Hematopoietic multipotent progenitor cell treated with erythropoietin and hydrocortisone succinate and interleukin-3 and kit ligand, for 4 days (in vitro differentiated cells): ENCODE measurements at places on chromosomes 5 and 9.

DNA sequence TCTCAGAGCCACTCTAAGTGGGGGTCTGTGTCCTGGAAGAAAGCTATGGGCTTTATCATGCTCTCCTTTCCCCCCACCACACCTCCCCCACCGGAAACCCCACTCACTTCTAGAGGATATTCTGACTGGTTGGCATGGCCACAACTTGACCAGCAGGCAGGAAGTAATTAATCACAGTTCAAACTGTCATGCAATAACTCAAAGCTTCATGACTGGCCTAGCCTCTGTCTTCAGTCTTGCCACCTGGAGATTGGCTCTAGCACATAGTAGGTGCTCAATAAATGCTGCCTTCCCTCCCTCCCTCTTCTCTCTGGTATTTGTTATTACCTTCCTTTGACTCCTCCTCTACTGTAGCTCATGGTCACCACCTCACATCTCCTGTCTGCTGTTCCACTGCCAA, 124.7 kb downstream of the GABBR2 start:
- peak; percentile 30 for DNase-seq

DNA sequence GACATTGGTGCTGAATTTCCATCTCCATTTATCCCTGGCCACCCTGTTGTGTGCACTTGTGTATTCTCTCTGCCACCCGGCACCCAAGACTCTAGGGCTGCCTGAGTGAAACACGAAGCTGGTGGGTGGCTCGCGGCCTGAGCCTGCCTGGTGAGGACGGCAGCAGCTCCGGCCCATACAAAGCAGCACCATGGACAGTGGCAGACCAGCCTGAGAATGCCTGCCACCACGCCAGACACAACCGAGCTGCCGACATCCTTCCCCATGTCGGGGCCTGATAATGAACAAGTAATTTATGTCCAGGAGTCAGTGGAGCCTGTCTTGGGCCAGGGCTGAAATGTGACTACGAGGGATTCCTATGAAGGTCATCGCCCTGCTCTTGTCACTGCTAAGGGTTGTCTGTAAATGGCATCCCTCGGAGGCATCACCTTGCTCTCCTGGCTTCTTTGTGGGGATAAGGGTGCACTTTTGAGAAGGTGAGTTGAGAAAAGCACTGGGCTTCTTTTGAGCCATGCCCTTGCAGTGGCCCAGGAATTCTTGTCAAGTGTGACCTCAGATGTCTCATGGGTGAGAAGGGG, 175.7 kb downstream of the MELK start:
- peak; percentile 77 for DNase-seq

- no peak for DNase-seq
These were observed 72.3 kb downstream of the LMNB1 start for GRCh38 chr5:126849101-126849678.

- DNase-seq = no peak
These were observed 78.1 kb downstream of the CEMIP2 start for GRCh38 chr9:71690063-71690688.

GRCh38 chr5:82885627-82886389, 191.4 kb downstream of the TMEM167A start:
- peak; percentile 11 for DNase-seq

- peak; percentile 82 for DNase-seq
These were observed 1.5 kb downstream of the FAM78A start for GRCh38 chr9:131274674-131275331.

DNA sequence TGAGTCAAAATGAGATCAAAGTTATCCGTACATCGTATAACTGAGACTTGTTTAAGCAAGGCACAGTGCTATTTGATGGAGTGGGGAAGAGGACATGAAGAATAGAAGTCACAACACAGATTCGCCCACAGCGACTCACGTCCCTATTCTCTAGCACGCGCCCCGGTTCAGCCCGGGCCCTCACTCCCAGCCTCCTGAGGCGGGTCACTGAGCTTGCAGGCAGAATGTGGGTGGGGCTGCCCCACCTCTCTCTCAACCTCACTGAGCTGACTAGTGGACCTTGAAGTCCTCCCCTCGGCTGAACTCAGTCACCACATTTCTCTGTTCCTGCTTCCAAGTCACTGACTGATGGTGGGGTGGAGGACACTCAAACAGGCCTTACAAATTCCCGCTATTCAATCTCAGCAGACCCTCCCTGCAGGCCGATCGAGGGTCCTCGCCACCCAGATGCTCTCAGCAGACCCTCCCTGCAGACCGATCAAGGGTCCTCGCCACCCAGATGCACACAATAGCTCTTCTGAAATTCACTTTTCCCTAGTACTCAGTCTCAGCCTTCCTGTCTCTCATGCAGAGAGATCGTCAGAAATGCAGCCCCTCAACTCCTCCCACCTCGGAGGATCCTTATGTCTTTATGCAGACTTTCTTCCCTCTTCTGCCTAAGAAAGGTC, 12.9 kb downstream of the GLDC start:
- no peak for DNase-seq

- DNase-seq = no peak
These were observed 12.8 kb downstream of the UGCG start for GRCh38 chr9:111909444-111909843.

GRCh38 chr9:69317081-69317480, 7.9 kb upstream of the ENTREP1 start:
- DNase-seq = no peak

DNA sequence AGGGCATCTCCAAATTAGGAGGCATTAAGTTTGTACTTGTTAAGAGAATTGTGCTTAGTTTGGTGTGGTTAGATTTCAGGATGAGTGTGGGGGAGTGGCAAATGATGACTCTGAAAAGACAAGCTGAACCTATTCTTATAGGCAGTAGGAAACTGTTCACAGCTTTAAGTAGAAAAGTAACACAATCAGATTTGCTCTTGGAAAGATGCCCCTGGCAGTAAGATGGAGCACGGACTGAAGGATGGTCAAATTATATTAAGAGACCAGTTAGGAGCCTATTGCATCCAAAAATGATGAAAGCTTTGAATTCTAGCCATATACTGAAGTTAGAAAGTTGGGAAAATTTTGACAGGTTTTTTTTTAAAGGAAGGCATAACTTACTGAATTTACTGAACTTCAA, 254.2 kb upstream of the MEF2C start:
- DNase-seq = no peak

GRCh38 chr9:104921067-104921741, 6.8 kb downstream of the ABCA1 start:
- DNase-seq = no peak

- peak; percentile 81 for DNase-seq
These were observed 2.2 kb downstream of the TMEM141 start for GRCh38 chr9:136793086-136793946.

GRCh38 chr9:96858018-96858573, 3.8 kb upstream of the ZNF782 start:
- DNase-seq = peak; percentile 50

DNA sequence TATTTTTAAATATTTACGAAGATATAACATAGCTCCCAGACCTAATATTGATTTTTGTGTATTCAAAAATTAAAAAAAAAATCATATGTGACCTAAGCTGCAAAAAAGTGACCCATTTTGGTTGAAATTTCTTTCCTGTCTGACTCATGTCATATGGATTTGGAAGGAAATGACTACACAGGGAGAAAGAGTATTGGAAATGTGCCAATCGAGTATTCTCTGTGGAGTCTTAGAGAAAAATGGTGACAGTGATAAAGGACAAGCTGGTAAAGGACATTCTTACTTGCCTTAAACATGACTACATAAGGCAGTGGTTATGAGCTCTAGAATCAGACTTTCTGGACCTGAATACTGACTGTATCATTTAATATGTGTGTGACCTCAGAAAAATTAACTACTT, 262.9 kb upstream of the PTPRD start:
- DNase-seq = no peak

- DNase-seq = peak; percentile 88
These were observed 133.3 kb upstream of the RAI14 start for GRCh38 chr5:34522599-34523386.

GRCh38 chr9:35000535-35001284, 11.2 kb downstream of the DNAJB5 start:
- no peak for DNase-seq

GRCh38 chr5:148830211-148830610, 3.8 kb downstream of the ADRB2 start:
- no peak for DNase-seq

GRCh38 chr5:34452170-34452828, 203.8 kb upstream of the RAI14 start:
- DNase-seq = no peak

- DNase-seq = no peak
These were observed 4.3 kb downstream of the SHC3 start for GRCh38 chr9:89174291-89174690.

DNA sequence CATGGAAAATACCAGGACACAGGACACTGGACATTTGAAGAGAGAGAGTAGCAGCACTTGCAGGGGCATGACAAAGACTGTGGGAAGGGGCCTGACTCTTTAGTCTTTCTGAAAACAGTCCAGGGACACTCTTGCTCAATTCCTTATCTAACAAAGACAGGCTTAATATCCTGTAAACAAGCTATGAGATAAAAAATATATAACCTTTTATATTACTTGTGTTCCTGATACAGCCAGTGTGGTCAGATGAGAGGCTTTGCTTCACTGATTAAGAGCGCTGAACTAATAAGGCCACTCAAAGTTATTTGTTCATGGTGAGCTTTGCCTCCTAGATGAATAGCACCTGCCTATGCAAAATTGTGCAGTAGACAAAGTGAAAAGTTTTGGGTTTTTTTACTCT, 518.7 kb downstream of the LRRC70 start:
- peak; percentile 3 for DNase-seq

GRCh38 chr5:125898851-125899405, 524.3 kb upstream of the GRAMD2B start:
- DNase-seq = no peak

DNA sequence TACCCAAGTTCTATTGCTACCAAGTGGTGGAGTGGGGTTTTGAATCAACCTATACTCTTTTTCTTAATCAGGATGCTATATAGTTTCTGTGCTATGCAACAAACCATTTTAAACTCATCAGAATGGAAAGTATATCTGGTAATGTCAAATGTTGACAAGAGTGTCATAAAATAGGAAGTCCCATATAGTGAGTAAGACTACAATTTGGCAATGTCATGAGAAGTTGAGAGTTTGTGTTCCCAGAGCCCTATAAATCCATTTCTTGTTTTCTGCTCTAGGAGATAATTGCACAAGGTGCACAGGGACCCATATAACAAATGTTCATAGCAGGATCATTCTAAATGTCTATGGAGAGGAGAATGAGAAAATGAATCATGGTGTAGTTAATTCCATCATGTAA, 109.8 kb upstream of the TXNDC8 start:
- no peak for DNase-seq

GRCh38 chr5:143054480-143054941, 284.3 kb downstream of the ARHGAP26 start:
- DNase-seq = peak; percentile 56

DNA sequence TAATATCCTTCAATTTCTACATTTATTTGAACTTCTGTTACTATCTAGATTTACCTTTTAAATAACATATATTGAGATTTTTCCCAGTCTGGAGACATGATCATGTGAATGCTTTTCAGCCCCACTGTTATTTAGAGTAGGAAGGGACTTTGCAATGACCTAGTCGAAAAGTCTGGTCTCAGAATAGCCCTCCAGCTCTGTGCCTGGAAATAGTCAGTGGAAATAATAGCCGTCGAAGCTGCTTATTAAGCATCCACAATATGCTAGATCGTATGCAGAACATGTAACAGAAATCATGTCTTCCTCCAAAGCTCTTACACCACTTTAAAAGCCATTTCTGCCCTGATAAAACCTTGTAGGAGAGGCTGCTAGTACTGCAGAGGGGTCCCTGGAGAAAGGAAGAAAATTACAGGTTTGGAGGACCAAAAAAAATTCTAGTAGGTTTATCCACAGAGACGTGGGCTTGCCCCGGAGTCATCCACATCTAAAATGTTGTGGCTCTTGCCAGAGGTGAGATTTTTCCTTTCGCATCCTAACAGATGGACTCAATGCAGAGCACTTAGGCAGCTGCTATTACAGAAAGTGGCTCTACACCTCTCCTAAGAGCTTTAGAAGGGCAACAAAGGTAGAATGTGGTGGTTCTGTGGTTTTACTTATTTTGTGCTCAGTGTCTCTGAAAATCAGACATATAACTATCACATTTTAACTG, 2.5 kb upstream of the FGF1 start:
- no peak for DNase-seq

DNA sequence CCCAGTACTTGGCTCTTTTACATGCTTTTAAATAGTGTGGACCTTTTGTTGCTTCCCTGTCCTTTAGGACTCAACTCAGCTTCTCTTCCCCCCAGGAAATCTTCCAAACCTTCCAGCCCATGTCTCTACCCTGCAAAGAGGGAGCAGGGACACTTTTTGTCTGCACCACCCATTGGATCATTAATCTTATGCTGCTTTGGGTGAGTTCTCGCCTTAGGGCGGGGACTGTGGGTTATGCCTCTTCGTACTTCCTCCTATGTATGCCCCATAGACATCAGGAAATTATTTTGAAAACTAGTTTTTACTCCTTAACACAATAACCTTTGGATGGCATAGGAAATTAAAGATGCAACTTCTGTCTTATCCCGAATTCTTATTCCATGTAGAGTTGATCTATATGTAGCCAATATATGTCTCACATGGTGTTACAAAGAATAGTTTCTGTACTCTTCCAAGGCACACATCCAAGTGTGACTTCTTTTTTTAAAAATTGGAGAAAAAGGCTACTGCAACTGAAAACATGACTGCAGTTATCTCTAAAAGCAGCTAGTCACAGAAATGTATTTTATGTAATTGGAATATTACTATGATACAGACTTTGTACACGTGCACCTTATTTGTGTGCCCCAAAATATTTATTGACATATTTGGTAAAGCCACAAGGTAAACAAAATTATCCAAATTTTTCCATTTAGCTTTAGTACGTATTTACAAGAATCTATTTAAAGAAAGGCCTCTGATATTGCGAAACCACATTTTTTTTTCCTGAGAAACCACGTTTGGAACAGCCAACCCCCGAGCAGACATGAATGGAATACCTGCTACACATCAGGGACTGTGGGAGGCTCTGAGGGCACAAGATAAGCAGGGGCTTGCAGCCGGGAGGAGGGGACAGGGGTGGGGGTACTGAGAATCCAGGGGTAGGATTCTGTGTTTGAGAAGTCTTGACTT, 133.6 kb downstream of the WDR41 start:
- DNase-seq = peak; percentile 47

GRCh38 chr9:95167998-95168397, 149.5 kb downstream of the FANCC start:
- peak; percentile 80 for DNase-seq
